ENCODE measurements at places on chromosomes 4 and X. TPM values are rescaled to one million over a fixed set of nuclear protein-coding genes. Genes with fewer than 3 reads are reported as not detected.
A peak's percentile ranks its signal among the peaks of the same experiment; 100 is the strongest.

DNA sequence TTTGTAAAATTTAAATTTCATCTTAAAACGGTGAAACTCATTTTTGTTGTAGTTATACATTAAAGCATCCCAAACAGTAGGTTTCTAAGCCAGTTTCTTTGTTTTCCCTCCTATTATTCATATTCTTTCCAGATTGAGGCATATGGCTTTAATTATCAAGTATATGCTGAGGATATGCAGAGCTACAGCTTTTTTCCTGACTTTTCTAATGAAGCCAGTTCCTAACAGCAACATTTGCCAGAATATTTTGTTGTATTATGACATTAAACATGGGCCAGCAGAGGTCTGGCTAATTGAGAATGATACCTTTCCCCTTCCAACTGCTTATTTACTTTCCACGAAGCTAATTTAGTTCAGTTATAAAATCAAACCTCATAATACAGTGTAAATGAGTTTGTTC, 75.3 kb downstream of the SLIT2 start:
- no peak for DNase-seq

DNA sequence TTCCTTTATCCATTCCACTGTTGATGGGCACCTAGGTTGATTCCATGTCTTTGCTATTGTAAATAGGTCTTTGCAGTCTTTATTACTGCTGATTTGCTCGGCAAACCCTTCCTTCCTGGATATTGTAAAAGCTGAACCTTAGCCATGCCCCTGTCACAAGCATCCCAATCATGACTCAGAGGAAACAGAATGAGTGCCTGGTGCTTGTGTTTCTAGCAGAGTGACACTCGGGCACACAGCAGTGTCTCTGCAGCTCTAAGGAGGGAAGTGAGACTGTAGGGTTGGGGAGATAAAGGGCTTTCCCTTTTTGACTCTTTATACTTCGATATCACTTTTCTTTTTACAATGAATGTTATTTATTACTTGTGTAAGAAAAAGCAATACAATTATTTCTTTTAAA, 83.3 kb downstream of the AKAP4 start:
- peak; percentile 13 for DNase-seq

GRCh38 chr4:152785639-152786615, 6.2 kb downstream of the ARFIP1 start:
- no peak for DNase-seq

DNA sequence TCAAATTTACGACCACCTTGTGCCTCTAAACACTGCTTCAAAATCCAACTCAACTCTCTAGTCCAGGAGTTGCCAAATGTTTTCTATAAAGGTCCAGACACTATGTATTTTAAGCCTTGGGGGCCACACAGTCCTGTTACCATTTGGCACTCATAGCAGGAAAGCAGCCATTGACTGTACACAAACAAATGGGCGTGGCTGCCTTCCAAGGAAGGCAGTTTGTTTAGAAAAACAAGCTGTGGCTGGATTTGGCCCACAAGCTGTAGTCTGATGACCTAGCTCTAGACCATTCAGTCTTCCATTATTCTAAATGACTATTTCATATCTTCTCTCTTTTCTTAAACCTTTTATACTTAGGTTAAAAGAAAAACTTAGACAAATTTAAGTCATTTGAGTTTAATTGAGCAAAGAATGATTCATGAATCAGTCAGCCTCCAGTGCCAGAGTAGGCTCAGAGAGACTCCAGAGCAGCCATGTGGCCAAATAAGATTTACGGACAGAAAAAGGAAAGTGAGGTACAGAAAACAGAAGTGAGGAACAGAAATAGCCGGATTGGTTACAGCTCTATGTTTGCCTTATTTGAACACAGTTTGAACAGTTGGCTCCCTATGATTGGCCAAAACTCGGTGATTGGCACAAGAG, 825.8 kb upstream of the LCORL start:
- no peak for DNase-seq

DNA sequence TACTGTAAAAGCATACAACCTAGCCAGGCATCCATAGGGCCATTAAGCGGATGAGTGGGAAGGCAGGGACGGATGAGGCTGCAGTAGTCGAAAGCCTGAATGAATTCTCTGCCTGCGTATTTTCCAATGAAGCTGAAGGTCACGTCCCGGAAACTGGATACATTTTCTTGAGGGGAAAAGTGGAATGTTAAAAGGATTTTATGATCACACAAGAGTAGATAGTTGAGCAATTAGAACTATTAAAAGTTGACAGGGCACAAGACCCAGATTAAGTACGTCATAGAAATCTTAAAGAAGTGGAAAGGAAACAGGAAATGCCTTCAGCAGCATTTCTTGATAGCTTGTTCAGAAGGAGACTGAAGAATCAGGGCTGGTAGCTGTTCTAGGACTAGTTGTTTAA, 98.3 kb upstream of the CXXC4 start:
- DNase-seq: no peak

- DNase-seq: no peak
Observed at GRCh38 chr4:159871141-159871540, 768.3 kb downstream of the RAPGEF2 start.

GRCh38 chrX:19670321-19670750, 155.0 kb upstream of the MAP3K15 start:
- DNase-seq: no peak

DNA sequence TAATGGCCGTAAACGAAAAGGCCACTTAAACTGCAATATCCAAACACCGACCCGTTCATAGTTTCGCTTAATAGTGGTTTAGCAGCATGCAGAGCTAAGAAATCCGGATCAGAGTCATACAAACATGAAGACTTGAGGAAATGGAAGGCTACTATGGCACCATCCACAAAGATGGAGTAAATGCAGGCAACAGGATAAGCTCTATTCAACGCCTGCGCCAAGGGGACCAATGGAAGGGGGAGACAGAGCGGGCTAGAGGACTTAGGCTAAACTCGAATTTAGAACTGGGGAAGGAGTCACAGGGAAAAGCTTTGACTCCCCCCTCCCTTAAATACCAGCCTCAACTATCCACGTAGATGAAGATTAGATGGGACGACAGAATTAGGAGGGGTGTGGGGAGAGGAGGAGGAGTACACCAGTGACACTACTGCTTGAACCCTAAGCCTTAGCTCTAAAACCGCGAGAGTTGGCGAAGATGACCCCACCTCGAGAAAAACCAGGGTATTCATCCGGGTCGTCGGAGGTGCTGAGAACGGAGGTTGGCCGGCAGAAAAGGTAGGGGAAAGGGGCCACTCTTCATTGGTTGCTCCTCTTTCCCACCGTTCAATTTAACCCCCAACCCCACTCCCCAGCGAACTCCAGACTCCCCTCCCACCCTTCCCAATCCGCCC, 3.5 kb downstream of the HUWE1 start:
- DNase-seq: peak; percentile 57

DNA sequence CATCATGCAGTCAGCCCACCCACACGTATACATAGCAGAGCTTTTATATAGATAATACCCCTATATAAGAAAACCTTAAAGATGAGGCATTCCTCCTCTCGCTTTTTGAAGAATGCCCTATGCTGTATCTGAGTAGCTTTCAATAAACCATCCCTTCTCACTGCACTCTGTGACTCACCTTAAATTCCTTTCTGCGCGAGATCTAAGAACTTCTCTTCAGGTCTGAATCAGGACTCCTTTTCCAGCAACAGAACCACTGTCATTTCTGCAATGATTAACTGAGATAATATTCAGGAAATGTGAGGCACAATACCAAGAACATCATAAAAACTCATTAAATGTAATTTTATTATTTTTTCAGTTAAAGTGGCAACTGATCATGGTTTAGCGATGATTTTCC, 76.4 kb upstream of the DCLK2 start:
- no peak for DNase-seq

The TMPRSS11A gene
- total RNA-seq: not detected

The PFKFB1 gene
- 0.20 TPM for total RNA-seq

The HGFAC gene
- 0.49 TPM for total RNA-seq

The SLC9A7 gene
- 7.5 TPM for total RNA-seq

The CRMP1 gene
- not detected for total RNA-seq

The SLIT2 gene
- total RNA-seq: 28.2 TPM
